ENCODE measurements at places on chromosomes 12 and 14.
A peak's percentile ranks its signal among the peaks of the same experiment; 100 is the strongest.

DNA sequence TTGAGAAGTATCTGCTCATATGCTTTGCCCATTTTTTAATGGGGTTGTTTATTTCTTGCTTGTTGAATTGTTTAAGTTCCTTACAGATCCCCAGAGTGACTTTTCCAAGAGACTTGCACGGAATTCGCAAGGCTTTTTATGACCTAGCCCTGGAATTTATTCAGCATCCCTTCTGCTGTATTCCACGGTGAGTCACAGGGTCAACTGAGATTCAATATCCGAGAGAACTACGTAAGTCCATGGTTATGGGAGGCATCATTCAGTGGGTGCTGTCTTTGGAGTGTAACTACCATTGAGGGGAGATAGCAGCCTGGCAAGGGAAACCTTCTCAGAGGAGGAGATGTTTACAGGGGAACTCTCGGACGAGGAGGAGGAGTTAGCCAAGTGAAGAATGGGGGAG is 20.9 kb upstream of the GPRC5A start:
- DNase-seq: no peak

GRCh38 chr14:104773505-104774452 is 20.8 kb downstream of the SIVA1 start:
- DNase-seq: no peak

- DNase-seq: no peak
These were observed 403.3 kb downstream of the ADAMTS20 start for GRCh38 chr12:43148691-43149090.

- no peak for DNase-seq
These were observed 4.4 kb upstream of the GALNT6 start for GRCh38 chr12:51395283-51396230.

- peak; percentile 20 for DNase-seq
These were observed 10.2 kb upstream of the SERPINA9 start for GRCh38 chr14:94485944-94486841.

GRCh38 chr14:53599221-53599945 is 357.2 kb downstream of the BMP4 start:
- DNase-seq: no peak

DNA sequence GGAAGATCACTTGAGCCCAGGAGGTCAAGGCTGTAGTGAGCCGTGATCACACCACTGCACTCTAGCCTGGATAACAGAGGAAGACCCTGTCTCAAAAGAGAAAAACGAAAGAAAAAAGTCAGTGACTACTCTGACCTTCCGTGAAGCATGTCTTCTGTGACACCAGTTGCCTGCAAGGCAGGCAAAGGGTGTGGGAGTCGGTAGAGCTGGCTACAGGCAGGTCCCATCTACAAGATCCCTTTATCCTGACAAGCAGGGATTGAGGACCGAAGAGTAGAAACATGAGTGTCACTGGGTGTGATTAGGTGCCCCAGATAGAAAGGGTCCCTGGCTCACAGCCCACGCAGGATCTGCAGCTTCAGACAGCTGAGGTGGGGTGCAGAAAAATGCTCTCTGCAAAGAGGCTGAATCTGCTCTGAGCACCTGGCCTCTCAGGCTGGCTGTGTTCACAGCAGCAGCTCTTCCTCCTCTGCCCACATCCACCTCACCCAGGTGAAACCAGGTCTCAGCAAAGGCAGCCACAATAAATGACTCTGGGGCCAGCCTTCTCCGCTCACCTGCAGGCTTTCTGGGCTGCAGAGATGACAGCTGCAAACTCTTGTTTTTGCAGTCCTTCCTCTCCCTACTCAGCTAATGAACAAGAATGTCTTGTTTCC is 28.6 kb upstream of the HSP90B1 start:
- no peak for DNase-seq

GRCh38 chr14:66311990-66312389 is 174.2 kb upstream of the CCDC196 start:
- no peak for DNase-seq

GRCh38 chr12:97754306-97754705 is 291.7 kb downstream of the RMST start:
- DNase-seq: no peak

GRCh38 chr12:107127482-107128430 is 34.4 kb upstream of the CRY1 start:
- DNase-seq: no peak

GRCh38 chr14:99686557-99687283 is 2.6 kb downstream of the CYP46A1 start:
- no peak for DNase-seq

GRCh38 chr14:74941676-74942097 is 13.7 kb downstream of the PGF start:
- peak; percentile 58 for DNase-seq

DNA sequence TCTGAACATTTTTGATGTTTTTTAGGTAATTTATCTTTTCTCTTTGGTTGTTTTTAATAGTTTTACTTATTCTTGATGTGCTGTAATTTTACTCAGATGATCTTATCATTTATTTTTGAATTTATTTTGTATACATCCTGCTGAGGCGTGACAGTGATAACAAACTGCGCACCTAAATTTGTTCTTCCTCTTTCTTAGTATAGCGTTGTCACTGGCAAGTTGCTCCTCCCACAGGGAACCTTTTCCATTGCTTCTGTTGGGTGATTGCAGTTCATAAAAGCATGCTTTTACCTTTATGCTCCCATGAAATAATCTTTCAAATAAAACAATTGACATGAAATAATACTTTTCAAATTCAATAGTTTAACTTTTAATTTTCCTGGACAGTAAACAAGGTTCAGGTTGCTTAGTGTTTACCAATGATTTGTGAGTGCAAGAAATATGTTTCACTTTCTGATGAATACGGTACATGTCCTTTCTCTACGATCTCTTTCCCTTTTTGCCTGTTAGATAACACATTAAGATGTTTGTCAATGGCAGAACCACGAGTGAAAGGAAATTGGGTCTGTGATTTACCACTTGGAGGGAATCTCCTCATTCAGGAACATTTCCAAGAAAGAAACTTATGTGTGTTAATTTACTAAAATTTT is 223.3 kb downstream of the CCDC91 start:
- DNase-seq: no peak

DNA sequence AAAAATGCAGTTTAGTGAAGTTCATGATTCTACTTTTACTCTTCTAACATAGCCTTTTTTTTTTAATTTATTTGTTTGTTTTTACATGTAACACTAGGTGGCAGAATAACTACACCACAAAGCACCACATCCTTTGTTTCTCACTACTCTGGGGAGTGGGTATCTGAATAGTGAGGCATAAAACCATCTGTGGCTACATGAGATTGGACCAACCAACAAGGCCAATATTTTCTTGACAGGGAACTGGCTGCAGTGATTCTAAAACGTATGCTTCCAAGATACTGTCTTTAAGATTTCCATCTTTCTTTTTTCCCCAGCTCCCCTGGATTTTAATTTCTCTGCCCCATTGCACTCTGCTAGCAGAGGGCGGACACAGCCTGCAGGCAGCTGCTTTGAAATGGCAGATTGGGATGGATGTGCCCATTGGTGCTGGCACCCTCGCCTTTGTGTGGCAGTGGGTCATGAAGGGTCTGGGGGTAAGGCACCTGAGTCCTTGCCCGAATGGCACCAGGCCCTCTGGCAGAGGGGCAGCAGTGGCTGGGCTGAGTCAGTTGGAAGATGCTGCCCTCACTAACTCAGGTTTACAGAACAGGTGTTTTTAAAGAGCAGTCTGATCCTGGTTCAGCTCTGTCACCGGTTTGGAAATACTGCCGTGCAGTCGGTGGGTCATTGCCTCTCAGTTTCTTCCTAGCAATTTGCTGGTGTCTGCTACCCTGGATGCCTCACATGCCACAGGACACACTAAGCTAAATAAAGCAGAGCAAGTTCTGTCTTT is 429.1 kb downstream of the RAD51B start:
- DNase-seq: no peak

GRCh38 chr12:115859231-115859630 is 418.3 kb downstream of the MED13L start:
- DNase-seq: no peak

- no peak for DNase-seq
These were observed 102.9 kb downstream of the PPHLN1 start for GRCh38 chr12:42428850-42429249.

- DNase-seq: no peak
These were observed 390.6 kb downstream of the PAWR start for GRCh38 chr12:79300199-79300568.

DNA sequence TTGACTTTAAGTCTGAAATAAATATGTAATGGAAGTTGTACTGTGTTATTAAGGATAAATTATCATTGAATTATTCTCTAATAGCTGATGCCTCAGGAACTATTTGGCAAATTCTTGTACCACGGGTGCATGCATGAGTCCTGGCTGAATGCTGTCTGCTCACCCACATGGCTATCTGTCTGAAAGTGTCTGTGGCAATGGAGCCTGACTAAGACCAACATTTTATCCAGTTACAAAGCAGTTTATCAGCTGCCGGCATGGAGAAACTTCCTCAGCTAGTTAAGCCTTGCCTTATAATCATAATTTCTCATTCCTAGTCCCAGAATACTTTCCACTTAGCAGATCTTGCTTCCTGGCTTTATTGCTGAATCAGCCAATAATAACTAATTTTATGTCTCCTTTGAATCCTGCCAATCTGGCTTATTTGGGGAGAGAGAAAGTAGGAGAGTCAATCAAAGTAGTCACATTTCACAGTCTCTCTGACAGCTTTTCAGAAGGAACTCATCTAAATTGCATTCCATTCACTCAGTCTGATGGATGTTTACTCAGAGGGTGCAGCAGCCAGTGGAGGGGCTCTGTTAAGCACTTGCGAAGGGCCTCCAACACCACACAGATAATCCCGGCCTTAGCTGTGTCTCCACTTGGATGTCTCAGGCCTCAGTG is 280.6 kb upstream of the CLEC14A start:
- no peak for DNase-seq

- DNase-seq: no peak
These were observed 727.6 kb downstream of the DIO2 start for GRCh38 chr14:79483477-79484388.
